ENCODE measurements at places on chromosomes 1 and 21.
A peak's percentile ranks its signal among the peaks of the same experiment; 100 is the strongest.

- no peak for DNase-seq
Measured at GRCh38 chr1:196381544-196381943, 226.7 kb downstream of the KCNT2 start.

- no peak for DNase-seq
Measured at GRCh38 chr1:184747089-184747955, 7.3 kb downstream of the EDEM3 start.

GRCh38 chr1:7379441-7379971, 391.6 kb upstream of the VAMP3 start:
- DNase-seq, result no peak

DNA sequence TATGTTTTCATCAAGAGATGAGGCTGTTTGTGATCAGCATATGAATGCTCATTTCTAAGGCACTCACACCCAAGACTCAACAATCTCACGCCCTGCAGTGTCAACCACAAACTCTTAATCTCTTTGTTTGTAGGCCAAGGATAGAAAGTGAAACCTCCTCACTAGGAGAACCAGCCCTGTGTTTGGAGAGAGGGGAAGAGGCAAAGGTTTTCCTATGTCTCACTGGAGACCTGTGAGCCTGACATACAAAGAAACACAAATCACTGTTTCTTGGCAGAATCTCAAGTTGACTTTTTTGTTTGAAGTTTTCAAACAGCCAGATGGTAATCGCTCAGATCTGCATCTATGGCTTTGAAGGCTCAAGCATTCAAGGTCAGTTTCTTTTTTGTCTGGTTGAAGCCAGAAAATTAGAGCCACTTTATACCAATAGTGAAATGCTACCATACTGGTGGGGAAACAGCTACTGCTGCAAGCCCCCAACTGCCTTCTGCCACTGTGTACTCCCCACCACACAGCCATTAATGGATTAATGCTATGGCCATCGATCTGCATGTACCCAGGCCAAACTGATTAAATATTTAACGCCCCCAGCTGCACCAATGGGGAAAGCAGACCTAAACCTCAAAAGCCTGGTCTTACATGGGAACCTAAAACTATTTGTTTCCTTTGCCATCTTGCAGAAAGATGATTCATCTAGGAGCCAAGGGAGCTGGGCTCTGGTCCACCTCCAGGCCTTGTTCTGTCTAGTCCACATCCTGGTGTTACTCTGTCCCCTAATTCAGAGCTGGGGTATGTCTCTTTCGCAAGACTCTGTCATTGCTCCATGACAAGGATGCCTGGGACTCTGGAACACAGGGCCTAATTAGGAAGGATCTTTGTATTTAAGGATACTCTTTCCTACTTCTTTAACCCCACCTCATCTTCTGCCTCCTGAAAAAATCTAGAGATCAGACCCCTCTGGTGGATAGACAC, 16.3 kb downstream of the PDZK1 start:
- no peak for DNase-seq

DNA sequence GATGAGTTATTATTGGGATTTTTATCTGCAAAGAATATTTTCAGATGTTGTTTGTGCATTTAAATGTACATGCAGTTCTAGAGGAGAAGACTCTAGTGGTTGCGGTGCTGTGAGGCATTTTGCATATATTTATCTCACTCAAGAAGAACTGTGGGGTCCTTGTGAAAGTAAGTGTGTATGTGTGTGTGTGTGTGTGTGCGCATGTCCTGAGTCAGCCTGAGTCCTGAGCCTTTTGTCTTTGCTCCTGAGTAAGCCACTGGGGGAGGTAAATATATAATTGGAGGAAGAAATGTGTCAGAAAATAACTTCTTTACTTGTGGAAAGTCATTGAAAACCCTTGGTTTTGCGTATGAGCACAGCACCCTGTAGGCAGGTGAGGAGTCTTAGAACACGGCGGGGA, 55.6 kb upstream of the CD34 start:
- DNase-seq, result no peak

DNA sequence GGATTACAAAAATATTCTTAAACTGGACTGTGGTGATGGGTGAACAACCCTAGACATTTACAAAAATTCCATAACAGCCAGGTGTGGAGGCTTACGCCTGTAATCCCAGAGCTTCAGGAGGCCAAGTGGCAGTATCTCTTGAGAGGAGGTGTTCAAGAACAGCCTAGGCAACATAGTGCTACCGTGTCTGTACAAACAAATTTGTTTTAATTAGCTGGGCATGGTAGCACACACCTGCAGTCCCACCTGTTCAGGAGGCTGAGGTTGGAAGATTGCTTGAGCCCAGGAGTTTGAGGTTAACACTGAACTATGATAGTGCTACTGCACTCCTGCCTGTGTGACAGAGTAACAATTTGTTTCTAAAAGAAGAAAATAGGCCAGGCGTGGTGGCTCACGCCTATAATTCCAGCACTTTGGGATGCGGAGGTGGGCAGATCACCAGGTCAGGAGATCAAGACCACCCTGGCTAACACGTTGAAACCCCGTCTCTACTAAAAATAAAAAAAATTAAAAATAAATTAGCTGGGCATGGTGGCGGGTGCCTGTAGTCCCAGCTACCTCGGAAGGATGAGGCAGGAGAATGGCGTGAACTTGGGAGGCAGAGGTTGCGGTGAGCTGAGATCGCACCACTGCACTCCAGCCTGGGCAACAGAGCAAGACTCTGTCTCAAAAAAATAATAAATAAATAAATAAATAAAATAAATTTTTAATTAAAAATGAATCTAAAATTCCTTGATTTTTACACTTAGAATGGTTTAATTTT, 37.1 kb downstream of the ARID4B start:
- DNase-seq, result no peak

DNA sequence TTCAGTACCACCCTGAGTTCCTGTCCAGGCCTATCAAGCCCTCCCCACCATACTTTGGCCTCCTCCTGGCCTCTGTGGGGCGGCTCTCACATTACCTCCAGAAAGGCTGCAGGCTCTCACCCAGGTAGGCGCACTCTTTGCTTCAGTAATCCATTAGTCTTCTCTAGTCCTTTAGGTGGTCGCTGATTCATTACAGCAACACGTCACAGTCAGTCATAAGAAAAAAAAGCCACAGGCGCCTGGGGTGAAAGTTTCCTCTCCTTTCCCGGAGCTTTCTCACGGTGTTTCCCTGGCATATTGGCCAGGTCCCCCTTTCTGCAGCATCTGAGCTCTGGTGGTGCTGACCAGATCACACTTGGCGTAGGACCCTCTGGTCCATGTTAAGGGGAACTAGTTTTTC, 12.1 kb downstream of the SLFNL1 start:
- no peak for DNase-seq

GRCh38 chr1:59204001-59204400, 92.9 kb upstream of the FGGY start:
- DNase-seq, result no peak

DNA sequence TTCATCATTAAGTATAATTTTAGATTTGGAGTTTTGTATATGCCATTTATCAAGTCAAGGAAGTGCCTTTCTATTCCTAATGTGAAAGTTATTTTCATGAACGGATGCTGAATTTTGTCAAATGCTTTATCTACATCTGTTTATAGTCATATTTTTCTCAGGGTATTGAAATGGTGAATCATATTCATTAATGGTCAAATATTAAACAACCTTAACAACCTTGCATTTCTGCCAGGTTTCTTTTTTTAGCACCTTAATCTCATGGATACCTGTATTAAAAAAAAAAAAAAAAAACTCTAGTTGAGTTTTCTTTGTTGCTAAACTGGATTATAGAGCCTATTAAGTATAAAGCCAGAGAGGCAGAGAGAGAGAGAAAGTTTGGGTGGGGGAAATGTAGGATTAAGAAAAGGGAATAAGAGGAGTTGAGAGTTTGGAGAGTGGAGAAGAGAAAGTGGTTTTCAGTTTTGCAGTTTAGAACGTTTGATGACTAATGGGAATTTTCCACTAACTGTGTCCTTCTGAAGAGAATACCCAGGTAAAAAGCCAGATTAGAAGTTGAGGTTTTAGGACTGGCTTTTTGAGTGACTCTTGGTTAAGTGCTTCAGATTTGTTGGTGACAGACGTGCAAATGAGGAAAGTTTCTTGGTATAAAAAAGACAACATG, 305.0 kb downstream of the HLX start:
- DNase-seq, result no peak

- no peak for DNase-seq
Measured at GRCh38 chr1:25443030-25443699, 12.5 kb downstream of the MACO1 start.

- no peak for DNase-seq
Measured at GRCh38 chr1:31725134-31725533, 21.3 kb upstream of the COL16A1 start.

GRCh38 chr1:211788626-211789025, 41.9 kb downstream of the LPGAT1 start:
- no peak for DNase-seq

DNA sequence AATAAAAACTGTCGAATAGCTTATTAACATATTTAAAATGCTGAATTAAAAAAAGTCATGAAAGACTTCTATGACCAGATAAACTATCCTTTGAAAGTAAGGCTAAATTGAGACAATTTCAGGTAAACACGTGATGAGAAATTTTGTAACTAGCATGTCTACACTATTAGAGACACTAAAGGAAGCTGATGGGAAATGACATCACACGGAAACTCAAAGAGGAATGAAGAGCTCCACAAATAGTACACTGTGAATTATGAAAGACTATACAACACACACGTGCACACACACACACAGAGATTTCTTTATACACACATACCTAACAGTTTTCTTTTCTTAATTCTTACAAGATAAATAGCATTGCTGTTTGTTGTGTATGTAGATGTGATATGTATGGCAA, 70.9 kb upstream of the PLA2G4A start:
- DNase-seq, result no peak

GRCh38 chr1:153375511-153375910, at the start of gene S100A12:
S100A12 (minus strand) TSS chr1:153375621; CDS start chr1:153374592, 1,029 bp downstream.
- DNase-seq, result peak; percentile 8

GRCh38 chr1:219991511-219991810, 54.8 kb downstream of the EPRS1 start:
- no peak for DNase-seq

Data from head of caudate nucleus (tissue), 42 donors.